ENCODE measurements at places on chromosomes 7 and 10.

GRCh38 chr7:151491859-151492258 is 27.8 kb downstream of the RHEB start:
- no peak for DNase-seq

- no peak for DNase-seq
Measured at GRCh38 chr10:73168465-73168803, 515 bp downstream of the FAM149B1 start.

DNA sequence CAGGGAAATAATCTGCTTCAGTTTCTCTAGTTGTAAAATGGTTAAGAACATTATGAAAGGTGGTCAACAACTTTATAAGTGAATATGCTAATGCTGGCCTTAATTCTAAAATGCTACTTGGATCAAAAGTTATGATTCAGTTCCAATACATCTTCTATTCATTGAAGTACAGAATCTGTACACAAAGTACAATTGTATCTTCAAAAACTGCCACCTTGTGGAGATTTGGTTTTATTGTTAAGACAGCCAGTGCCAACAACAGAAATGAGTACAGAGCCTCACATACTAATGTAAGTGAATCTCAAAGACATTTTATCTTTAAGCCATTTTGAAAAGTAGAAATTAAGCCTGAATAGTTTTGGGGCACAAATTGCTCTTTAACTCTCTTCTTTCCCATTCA is 194.0 kb downstream of the CFTR start:
- no peak for DNase-seq

DNA sequence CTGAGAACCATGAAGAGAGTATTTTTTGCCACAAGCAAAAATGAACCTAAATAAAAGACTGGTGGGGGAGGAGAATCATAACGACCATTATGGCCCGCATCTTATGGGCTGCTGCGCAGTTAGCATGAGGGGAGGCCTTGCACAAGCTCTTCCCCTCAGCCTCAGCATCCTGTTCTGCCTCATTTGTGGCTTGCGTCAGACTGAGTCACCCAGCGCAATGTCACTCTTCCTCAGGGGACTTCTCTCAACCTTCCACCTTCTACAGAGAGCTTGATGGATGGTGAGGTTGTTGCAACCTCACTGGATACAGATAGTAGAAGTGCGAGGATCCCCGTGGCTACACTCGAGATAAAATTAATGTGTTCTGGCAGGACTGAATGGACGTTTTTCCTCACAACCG is 16.8 kb upstream of the GPR15LG start:
- no peak for DNase-seq

DNA sequence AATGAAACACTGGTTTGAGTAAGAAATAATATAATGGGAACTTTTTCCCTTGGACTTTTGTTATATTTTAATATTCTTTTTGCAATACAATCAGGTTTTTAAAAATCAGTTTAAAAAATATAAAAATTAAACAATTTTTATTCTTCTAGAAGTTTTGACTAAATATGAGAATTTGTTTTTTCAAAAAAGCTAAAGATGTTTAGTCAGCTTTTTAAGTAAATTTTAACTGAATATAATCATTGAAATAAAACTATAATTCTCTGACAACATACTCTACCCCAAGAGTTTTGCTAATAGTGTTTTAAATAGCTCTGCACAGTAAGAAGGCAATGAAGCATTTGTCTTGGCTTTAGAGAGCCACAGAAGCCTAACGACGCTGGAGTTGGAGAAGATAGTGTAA is 70.5 kb downstream of the IQUB start:
- no peak for DNase-seq

DNA sequence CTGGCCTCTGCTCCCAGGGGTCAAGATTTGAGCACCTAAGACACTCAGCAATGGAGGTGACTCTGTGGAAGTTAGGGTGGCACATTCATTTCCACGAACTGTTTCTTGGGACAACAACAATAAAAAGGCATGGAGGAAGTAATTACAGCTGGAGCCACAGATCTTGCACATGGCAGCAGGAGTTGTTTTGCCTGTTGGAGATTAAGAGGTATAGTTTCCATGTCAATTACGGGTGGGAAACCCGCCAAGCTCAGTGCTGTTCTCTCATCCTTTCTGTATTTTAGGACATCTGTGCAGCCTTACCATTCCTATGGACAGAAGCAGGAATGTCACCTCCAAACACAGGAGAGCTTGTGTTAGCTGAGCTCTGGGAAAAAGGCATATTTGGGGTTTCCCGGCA is 201.2 kb downstream of the SNX10 start:
- DNase-seq, result no peak

DNA sequence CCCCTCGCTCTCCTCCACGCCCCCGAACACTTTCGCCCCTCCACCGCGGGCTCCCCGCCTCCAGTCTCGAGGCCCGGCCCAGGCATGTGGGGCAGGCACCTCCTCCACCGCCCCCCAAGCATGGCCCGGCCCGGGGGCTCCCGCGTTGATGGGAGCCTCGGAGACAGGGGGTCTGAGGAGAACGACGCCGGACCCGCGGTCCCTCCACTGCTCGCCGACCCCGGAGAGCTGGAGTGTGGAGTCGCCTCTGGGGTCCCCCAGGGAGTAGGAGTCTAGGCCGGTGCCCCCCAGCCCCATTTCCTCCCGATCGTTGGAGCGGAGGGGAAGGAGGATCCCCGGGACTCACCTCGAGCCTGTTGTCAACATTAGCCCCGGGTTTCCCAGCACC is 206 bp downstream of the UPF2 start:
- peak; percentile 50 for DNase-seq

GRCh38 chr10:78904196-78904595 is 164.6 kb upstream of the ZMIZ1 start:
- no peak for DNase-seq

GRCh38 chr10:83122336-83122735 is 1017.0 kb upstream of the GHITM start:
- DNase-seq, result no peak

GRCh38 chr10:62632071-62632809 is 172.3 kb upstream of the ADO start:
- DNase-seq, result no peak

GRCh38 chr10:73405556-73405955 is 8.3 kb downstream of the ANXA7 start:
- DNase-seq, result no peak

DNA sequence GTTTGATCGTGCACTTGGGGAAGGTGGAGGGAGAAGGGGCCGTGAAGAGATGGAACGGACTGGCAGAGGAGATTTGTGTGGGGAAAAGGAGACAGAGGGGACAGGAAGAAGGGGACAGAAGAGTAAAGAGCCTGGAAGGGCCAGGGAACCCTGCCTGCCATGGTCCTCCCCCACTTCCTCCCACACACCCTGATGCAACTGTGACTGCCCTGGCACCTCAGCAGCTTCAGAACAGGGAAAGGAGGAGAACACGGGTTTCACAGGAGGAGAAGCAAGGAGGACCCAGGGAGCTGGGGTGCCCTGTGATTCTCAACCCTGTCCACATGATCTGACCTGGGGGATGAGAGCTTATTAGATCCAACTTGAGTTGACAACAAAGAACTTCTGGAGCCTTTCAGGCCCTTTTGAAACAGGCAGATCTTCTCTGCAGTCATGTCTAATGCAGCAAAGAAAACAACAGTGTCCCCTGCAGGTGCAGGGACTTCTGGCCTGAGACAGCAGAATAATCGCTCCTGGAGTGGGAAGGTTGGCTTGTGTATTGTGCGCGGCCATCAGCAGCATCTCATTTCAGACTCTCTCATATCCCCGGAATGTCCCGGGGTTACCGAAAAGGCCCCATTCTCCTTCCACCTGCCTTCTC is 421.6 kb downstream of the PAXIP1 start:
- no peak for DNase-seq

DNA sequence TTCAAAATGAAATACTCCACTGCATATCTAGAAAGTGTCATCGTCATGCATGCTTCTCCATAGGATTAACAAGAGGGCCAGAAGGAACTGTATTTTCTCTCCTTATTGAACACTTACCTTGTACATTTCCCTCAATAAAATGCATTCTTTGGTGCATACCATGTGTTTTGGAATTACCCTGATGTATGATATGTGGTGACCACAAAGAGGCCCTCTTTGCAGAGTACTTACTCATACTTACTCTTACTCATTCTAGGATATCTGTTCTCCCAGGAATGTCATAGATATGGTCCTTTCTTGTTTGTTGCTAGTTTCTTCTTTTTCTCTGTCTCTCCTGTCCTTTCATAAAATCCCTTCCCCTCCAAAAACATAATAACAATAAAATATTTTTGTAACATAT is 1087.1 kb upstream of the POT1 start:
- no peak for DNase-seq

DNA sequence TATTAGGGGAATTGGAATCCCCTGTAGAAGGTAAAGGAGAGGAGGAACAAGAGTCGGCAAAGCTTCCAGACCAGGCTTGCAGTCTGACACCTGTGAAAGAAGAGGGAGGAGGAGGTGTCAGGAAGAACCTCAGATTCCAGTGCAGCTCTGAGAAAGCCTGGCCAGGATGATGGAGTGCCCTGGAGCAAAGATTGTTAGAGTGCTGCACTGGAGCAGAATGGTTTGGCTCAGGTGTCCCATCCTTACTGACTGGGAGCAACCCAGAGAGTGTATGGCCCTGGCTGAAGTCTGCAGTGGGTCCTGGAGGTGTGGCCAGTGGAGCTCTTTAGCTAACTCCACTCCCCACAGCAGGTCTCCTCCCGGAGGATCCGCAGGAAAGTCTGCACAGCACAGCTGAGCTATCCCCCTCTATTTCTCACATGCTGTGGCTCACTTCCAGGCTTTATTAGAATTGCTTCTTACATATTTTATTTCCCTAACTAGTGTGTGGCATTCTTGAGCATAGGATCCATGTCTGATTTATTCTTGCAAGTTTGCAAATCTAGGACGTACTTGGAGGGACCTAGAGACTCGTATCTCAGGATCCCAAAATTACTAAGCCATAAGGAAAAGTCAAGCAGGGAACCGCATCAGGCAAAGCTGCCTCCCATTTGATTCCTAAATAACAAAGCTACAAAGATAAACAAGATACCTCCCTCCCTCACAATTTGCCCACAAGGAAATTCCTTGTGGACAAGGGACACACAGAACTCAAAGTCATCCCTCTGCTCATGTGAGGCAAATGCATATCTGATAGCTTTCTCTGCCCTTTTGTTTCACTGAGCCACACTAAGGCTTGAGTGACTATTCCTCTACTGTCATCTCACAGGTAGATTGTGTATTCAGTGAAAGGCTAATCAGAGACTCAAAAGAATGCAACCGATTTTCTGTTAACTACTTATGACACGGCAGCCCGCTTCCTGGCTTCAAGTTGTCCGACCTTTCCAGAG is 58.8 kb downstream of the VIM start:
- DNase-seq, result no peak

GRCh38 chr7:102288285-102288930 is 1.7 kb downstream of the SH2B2 start:
- DNase-seq, result no peak

DNA sequence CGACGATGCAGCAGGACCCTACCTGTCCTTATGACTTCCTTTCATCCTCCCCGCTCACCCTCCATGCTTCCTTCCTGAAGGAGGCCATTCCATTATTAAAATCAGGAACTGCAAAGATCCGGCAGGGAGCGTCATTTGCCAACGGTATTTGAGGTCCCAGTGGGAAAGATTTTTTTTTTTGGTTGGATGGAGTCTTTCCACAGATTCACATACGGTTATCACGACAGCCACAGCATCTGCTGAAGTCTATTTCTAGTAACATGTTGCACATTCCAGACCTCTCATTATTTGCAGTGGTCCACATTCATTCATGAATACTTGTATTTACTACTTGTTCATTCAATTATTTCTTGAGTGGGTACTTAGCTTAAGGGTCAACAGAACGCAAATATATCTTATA is 94.7 kb upstream of the LYZL2 start:
- DNase-seq, result no peak

GRCh38 chr7:31003097-31003496 is 39.3 kb downstream of the GHRHR start:
- no peak for DNase-seq

DNA sequence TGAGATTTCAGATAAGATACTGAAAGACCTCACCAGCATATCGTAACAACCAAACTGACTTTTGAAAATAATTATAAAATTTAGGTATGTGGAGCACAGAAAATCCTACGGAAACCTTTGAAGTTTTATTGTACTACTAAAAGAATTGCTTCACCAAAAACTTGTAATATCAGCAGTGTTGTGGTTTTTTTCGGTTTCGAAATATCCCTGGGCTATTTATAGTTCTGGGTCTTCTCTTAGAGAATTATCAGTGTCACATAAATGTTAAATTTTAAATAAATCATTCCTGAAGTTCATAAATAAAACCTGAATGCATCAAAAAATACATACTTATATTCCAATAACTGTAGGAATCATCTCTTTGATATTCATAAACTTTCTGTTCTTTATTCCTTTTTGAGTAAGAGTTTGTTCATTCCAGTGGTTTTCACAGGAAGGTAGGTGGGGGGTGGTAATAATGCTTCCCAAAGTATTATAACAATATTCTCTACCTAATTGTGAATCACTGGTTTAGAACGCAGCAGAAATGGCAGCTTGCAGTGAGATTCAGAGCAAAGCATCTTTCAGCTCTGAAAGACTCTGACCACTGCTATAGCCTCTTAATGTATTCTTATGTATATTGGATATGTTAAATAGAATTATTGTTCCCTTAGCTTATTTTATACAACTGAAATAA is 60.2 kb downstream of the ZNF277 start:
- DNase-seq, result no peak

DNA sequence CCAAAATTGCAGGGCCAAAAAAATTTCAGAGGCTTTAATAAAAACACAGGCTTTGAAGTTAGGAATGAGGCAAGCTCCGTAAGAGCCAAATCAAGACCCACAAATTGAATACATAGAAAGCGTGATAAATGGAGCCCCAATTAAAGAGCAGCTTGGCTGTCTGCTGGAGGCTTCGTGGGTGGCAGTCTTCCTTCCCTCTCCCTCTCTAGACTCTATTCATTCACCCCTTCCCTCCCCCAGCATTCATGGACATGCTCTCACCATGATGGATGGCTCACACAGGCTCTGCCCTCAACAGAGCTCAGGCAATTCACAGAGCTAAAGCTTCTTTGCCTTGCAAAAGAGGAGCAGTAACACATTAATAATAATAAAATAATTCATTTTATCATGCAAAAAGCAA is 214.1 kb downstream of the HERPUD2 start:
- no peak for DNase-seq

- DNase-seq, result no peak
Measured at GRCh38 chr7:38748056-38748610, 117.0 kb upstream of the AMPH start.

DNA sequence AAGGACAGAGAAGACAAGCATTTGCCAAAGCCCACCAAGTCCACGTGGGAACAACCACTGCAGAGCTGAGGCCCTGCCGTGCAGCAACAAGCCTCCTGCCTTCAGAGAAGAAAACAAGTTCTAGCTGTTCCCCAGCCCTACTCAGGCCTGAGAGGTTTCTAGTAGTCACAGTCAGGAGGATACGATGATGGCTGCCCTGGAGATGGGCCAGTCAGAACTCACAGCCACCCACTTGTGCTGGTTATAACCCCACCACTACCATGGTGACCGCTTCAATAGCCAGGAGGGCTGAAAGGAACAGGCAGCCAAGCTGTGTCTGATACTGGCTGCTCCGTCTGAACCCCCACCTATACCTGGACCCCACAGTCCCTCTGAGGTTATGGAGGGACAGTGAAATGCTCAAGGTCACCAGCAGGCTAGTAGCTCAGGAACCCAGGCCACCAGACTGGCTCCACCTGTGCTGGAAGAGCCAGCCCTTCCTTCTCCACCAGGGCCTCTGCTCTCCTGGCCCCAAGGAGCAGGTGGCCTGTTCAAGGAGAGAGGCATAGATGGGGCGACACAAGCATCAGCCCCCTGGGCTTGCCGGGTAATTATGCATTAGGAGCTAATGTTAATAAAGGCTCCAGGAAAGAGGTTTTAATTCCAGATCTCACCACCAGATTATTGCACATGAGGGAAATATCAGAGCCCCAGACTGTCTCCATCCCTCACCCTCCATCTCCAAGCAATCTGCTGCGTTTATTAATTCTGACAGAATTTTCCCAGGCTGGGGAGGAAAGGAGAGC is 125.8 kb upstream of the PCBD1 start:
- DNase-seq, result no peak
